ENCODE measurements at places on chromosomes 12 and 14. TPM values are rescaled to one million over a fixed set of nuclear protein-coding genes. Genes with fewer than 3 reads are reported as not detected.
A peak's percentile ranks its signal among the peaks of the same experiment; 100 is the strongest.

- H3K36me3 ChIP-seq: no peaks in the 10 kb centered on the region
- no peak overlapping the region for H3K27ac ChIP-seq
- DNase-seq: no peak
Measured at GRCh38 chr12:113131556-113131955, 4.0 kb downstream of the RASAL1 start.

DNA sequence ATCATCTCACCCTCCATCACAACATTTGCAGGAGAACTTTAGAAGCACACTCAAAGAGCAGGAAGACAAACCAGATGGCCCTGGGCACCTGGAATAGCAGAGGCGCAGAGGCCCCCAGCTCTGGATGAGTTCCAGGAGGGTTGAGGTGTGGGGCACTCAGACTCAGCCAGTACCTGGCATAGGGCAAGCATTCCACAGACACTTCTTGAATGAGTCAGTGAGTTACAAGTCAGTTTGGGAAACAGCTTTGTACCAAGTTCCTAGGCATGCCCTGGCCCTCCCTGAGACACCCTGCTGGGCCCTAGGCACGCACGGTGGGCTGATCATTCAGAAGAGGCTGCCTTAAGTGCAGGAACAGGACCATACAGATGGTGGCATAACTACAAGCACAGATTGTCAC is 54.3 kb downstream of the MAP3K9 start:
- H3K27ac ChIP-seq: no peak overlapping the region
- H3K4me1 ChIP-seq: no peaks in the 10 kb centered on the region
- no peak for DNase-seq
- peaks cover 3% of the 10 kb centered on the region for H3K36me3 ChIP-seq
- no peak overlapping the region for H3K4me3 ChIP-seq
- H3K27me3 ChIP-seq: no peaks in the 10 kb centered on the region

- H3K4me1 ChIP-seq: no peaks in the 10 kb centered on the region
- H3K27me3 ChIP-seq: no peaks in the 10 kb centered on the region
- H3K4me3 ChIP-seq: no peak overlapping the region
- no peak overlapping the region for H3K27ac ChIP-seq
- DNase-seq: no peak
- peaks cover 6% of the 10 kb centered on the region for H3K36me3 ChIP-seq
Measured at GRCh38 chr14:52882824-52883223, 68.0 kb downstream of the FERMT2 start.

GRCh38 chr14:101072070-101072469 is 168.5 kb upstream of the RTL1 start:
- no peak overlapping the region for H3K27ac ChIP-seq
- H3K4me3 ChIP-seq: no peak overlapping the region

DNA sequence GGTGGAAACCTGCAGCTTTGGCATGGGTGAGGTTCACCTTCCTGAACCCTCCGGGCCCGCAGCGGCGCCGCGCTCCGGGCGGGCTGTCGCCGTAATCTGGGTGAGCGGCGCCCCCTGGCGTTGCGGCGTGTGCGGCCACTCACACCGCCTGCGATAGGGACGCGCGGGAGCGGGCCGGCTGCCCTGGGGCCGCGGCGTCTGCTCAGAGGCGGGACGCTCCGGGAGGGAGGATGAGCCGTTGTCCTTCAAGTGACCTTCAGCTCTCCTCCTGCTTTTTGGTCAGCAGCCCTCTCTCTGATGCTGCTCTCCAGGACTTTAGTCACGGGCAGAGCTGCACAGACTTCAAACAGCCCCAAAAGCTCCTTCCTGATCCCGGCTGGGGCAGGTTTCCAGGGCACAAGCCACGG is 211.7 kb upstream of the FKBP4 start:
- no peak overlapping the region for H3K27ac ChIP-seq
- peak; percentile 79 for DNase-seq
- H3K36me3 ChIP-seq: peaks cover 22% of the 10 kb centered on the region
- peaks cover 18% of the 10 kb centered on the region for H3K4me1 ChIP-seq
- H3K27me3 ChIP-seq: no peaks in the 10 kb centered on the region
- H3K4me3 ChIP-seq: no peak overlapping the region

- H3K4me1 ChIP-seq: no peaks in the 10 kb centered on the region
- DNase-seq: no peak
- no peak overlapping the region for H3K27ac ChIP-seq
- no peaks in the 10 kb centered on the region for H3K36me3 ChIP-seq
- H3K4me3 ChIP-seq: no peak overlapping the region
Measured at GRCh38 chr12:92438641-92439419, 264.0 kb upstream of the PLEKHG7 start.

DNA sequence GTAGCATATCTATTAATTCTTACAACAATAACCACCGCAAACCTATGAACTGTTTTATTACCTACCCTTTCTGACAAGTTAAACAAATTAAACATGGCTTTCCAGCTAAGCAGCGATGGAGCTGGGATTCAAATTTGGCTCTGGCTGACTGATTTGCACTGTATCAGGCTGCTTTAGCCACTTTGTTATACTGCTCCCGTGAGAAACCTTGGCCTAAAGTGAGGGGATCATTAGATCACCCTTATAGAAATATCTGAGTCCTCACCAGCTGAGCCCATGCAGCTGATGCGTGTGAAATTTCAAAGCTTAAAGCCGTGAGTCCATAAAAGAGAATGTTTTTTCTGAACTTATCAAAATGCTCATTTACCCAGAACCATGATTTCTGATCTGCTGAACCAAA is 8.1 kb upstream of the GPHB5 start:
- no peak overlapping the region for H3K4me3 ChIP-seq
- no peaks in the 10 kb centered on the region for H3K36me3 ChIP-seq
- H3K4me1 ChIP-seq: no peaks in the 10 kb centered on the region
- no peak for DNase-seq
- H3K27me3 ChIP-seq: no peaks in the 10 kb centered on the region
- H3K27ac ChIP-seq: no peak overlapping the region

DNA sequence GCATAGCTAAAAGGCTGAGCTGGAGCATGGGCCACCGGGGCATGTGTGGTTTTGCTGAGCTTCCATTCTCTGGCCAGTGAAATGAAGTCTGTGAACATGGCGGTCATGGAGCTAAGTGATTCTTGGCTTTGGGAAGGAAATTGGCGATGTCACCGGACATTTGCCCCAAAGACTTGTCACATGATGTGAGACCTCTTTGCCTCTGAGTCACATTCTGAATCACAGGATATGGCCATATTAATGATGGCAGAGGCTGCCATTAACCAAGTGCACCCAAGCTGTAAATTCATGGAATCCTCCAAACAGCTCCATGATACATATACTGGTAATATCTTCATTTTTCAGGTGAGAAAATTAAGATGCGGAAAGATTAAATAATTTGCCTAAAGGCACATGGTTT is 27.4 kb upstream of the BATF start:
- no peaks in the 10 kb centered on the region for H3K4me1 ChIP-seq
- no peak for DNase-seq
- H3K27me3 ChIP-seq: no peaks in the 10 kb centered on the region
- no peaks in the 10 kb centered on the region for H3K36me3 ChIP-seq
- H3K4me3 ChIP-seq: no peak overlapping the region
- H3K27ac ChIP-seq: no peak overlapping the region

DNA sequence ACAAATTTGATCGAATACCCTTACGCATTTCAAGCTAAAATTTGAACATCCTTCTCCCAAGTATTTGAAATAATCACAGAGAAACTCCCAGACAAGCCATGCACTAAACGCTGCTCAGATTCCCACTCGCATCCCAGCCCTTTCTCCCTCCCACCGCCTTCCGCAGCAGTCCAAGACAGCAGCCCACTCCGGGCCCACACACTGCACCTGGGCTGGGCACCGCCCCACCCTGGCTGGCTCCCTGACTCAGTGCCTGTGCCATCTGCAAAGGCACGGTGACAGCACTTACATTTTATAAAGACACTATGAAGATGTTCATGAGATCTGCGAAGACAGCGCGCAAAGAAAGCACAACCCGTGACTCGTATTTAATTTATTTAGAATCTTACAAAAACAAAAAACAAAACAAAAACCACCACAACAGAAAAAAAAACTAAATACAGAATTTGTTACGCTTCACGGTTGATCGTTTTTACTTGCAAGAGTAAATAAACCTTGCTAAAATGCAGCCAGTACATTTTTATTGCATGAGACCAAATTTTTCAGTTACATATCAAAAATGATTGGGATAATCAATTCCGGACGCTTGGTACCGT is 17.2 kb upstream of the CDK2AP1 start:
- H3K27ac ChIP-seq: no peak overlapping the region
- H3K4me3 ChIP-seq: no peak overlapping the region
- H3K36me3 ChIP-seq: peaks cover 22% of the 10 kb centered on the region
- H3K27me3 ChIP-seq: no peaks in the 10 kb centered on the region
- no peaks in the 10 kb centered on the region for H3K4me1 ChIP-seq

- H3K27me3 ChIP-seq: no peaks in the 10 kb centered on the region
- H3K36me3 ChIP-seq: no peaks in the 10 kb centered on the region
- H3K4me1 ChIP-seq: no peaks in the 10 kb centered on the region
- H3K4me3 ChIP-seq: no peak overlapping the region
- no peak for DNase-seq
Measured at GRCh38 chr12:75585330-75585729, 73.9 kb upstream of the KRR1 start.

DNA sequence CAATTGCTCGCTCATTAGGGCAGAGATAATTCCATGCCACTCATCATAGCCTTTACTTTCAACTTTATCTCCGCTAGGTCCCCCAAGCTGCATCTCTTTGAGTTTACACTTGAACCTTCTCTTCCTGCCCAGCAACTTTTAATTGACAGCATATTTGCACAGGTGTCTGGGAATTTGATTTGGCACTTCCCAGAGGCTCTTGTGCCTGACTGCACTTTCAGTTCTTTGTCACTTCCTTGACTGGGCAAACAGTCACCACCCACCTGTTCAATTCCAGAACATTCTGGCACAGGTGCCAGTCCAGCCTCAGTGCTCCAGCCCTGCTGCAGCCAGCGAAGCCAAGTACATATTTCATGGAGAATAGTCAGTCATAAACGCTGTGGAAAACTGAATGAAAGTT is 110.1 kb upstream of the LRIG3 start:
- H3K4me1 ChIP-seq: no peaks in the 10 kb centered on the region
- no peak overlapping the region for H3K27ac ChIP-seq
- no peaks in the 10 kb centered on the region for H3K36me3 ChIP-seq
- H3K4me3 ChIP-seq: no peak overlapping the region
- no peaks in the 10 kb centered on the region for H3K27me3 ChIP-seq

GRCh38 chr14:67319142-67319541 is 40.5 kb downstream of the ATP6V1D start:
- no peak overlapping the region for H3K27ac ChIP-seq
- DNase-seq: no peak
- no peaks in the 10 kb centered on the region for H3K4me1 ChIP-seq
- peaks cover 10% of the 10 kb centered on the region for H3K36me3 ChIP-seq
- no peak overlapping the region for H3K4me3 ChIP-seq

- H3K27me3 ChIP-seq: peaks cover 2% of the 10 kb centered on the region
- H3K36me3 ChIP-seq: no peaks in the 10 kb centered on the region
- peaks cover 37% of the 10 kb centered on the region for H3K4me1 ChIP-seq
- peak within 1 kb of the TSS; percentile 54 for H3K4me3 ChIP-seq
- no peak within 1 kb of the TSS for H3K27ac ChIP-seq
Measured at GRCh38 chr14:77181603-77182437, at the start of gene TMEM63C. Gene TMEM63C, plus strand, starts transcription at chr14:77181798. Its CDS starts 37,016 bp downstream, at chr14:77218814.

DNA sequence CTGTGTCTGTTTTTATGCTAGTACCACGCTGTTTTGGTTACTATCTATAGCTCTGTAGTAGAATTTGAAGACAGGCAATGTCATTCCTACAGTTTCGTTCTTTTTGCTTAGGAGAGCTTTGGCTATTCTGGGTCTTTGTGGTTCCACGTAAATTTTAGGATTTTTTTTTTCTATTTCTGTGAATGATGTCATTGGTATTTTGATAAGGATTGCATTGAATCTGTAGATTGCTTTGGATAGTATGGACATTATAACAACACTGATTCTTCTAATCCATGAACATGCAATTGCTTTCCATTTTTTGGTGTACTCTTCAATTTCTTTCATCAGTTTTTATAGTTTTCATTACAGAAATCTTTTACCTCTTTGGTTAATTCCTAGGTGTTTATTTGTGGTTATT is 345.2 kb downstream of the TMEM121 start:
- H3K4me3 ChIP-seq: no peak overlapping the region
- no peaks in the 10 kb centered on the region for H3K36me3 ChIP-seq
- H3K27ac ChIP-seq: no peak overlapping the region
- no peaks in the 10 kb centered on the region for H3K4me1 ChIP-seq

GRCh38 chr14:102798926-102799325 is 21.7 kb downstream of the TRAF3 start:
- H3K27me3 ChIP-seq: no peaks in the 10 kb centered on the region
- no peaks in the 10 kb centered on the region for H3K4me1 ChIP-seq
- H3K27ac ChIP-seq: no peak overlapping the region

DNA sequence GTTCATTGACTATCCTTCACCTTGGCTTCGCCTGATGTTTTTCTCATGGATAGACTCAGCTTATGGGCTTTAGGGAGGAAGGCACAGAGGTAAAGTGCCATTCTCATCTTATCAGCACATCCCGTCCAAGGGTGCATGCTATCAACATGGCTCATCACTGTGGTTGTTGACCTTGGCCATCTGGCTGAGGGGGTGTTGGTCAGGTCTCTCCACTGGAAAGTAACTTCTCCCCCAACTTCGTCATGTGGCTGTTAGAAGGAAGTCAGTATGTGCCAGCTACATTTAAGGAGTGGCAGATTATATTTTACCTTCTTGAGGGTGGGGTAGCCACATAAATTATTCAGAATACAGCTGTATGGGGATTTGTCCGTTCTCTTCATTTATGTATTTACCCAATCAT is 68.9 kb downstream of the EML1 start:
- no peak overlapping the region for H3K4me3 ChIP-seq
- DNase-seq: no peak
- no peaks in the 10 kb centered on the region for H3K4me1 ChIP-seq
- H3K27ac ChIP-seq: no peak overlapping the region
- H3K36me3 ChIP-seq: peaks cover 7% of the 10 kb centered on the region

DNA sequence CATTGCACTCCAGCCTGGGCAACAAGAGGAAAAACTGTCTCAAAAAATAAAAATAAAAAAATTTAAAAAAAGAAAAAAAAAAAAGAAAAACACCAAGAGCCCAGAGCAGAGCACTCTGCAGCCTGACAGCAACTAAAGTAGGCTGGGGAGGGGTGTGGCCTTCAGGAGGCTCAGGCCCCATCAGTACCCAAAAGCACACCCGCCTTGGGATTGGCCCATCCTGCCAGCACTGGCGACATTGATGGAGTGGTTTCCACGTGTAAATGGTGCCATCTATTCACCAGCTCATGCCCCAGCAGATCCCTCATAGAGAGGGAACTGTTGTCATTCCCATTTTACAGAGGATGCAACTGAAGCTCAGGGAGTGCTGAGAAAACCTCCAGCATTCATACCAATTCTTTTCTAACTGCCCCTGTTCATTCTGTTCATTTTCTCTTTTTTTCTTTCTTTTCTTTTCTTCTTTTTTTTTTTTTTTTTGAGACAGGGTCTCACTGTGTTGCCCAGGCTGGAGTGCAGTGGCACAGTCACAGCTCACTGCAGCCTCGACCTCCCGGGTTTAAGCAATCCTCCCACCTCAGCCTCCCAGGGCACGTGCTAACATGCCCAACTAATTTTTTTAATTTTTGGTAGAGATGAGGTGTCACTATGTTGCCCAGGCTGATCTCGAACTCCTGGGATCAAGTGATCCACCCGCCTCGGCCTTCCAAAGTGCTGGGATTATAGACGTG is 89.3 kb downstream of the IRF2BPL start:
- H3K4me1 ChIP-seq: peaks cover 65% of the 10 kb centered on the region
- H3K27me3 ChIP-seq: no peaks in the 10 kb centered on the region
- H3K4me3 ChIP-seq: no peak overlapping the region

GRCh38 chr12:5499566-5500330 is 67.8 kb downstream of the NTF3 start:
- no peak overlapping the region for H3K4me3 ChIP-seq
- no peaks in the 10 kb centered on the region for H3K36me3 ChIP-seq
- H3K27me3 ChIP-seq: no peaks in the 10 kb centered on the region
- no peak overlapping the region for H3K27ac ChIP-seq
- peaks cover 3% of the 10 kb centered on the region for H3K4me1 ChIP-seq

CISTR gene
- not detected for total RNA-seq

XRCC3 gene
- 10.9 TPM for total RNA-seq

DBX2 gene
- 13.0 TPM for total RNA-seq

BORCS5 gene
- 15.2 TPM for total RNA-seq

NOVA1 gene
- 58.2 TPM for total RNA-seq

CATSPERB gene
- total RNA-seq: 2.1 TPM

KLRD1 gene
- total RNA-seq: 0.83 TPM

Data from spinal cord (tissue), 10 donors.